Brain microvascular endothelial cell (primary cell): ENCODE measurements at places on chromosomes 7 and 10.

DNA sequence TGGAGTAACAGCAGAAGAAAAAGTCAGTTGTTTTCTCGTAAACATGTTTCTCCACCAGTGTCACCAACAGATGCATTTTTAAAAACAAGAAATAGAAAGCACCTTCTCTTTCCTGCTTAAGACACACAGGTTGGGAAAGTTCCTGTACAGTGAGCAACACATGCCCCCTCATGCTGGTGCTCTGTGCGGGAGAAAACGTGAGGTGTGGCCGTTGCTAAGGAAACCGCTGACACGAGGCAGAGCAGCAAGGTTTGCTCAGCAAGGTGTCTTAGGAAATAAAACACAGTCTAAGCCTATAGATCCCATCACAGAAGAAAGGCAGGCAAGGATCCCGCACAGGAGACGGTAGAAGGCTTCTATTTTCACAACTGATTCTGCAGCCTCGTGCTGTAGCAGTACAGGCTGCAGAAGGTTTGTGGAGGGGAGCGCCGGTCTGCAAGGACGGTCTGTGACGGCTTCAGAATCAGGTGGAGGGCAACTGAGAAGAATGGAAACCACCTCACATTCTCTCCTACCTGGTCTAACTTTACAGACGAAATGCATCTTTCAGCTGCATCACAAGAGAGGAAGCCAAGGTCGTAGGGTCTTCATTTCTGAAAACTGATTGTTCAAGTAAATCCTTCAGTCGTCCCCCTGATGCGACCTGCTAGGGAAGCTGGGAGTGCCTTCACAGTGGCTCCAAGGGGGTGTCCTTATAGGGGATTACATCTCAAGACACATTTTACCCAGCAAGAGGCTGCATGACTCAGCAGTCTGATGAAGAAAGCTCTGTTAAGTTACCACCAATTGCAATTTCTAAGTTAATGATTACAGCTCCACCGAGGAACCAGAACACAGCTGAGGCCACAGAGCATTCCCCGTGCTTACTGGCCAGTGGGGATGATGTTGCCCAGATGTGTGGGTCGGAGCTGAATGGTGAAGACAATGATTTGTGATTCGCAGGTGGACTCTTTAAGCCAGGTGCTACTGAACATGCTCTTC, 150.7 kb upstream of the KLF14 start:
- no peak for DNase-seq

GRCh38 chr10:13165177-13165576, 3.8 kb downstream of the MCM10 start:
- DNase-seq: no peak

GRCh38 chr10:78176320-78177317, 143.0 kb downstream of the RPS24 start:
- no peak for DNase-seq

DNA sequence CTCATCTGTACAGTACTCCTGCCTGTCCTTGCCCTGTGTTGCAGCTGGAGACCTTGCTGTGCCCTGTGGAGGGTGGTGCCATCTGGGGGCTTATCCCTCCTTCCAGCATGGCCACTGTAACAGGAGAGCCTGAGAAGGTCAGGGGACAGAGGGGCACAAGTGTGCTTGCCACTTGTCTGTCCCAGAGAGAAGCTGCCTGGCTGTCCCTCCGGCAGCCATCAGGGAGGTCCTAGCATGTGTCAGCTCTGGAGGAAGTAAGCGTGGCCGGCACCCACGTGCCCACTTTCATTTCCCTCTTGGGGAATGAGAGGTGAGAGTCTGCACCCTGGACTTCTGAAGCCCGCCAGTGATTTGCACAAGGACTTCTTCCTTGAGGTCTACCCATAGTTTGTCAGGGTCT, 97.0 kb upstream of the PPIF start:
- no peak for DNase-seq

DNA sequence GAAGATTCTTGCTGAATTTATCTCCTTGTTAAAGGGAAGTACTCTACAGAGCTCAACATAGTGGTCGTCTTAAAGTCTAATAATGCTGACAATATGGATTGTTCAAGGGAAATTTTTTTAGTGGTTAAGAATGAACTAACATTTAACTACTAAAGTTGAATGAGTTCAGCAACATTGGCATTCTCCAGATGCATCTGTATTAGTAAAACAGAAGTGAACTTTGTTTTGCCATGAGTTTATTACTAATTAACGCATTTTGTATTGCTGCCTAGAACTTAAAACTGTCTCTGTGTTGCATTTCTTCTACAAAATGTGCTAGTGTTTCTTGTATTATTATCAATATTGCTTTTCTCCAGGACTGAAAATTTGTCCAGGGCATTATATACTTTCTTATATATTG, 67.5 kb downstream of the C1GALT1 start:
- DNase-seq: no peak

GRCh38 chr10:81820418-81820817, 54.6 kb upstream of the NRG3 start:
- DNase-seq: no peak

DNA sequence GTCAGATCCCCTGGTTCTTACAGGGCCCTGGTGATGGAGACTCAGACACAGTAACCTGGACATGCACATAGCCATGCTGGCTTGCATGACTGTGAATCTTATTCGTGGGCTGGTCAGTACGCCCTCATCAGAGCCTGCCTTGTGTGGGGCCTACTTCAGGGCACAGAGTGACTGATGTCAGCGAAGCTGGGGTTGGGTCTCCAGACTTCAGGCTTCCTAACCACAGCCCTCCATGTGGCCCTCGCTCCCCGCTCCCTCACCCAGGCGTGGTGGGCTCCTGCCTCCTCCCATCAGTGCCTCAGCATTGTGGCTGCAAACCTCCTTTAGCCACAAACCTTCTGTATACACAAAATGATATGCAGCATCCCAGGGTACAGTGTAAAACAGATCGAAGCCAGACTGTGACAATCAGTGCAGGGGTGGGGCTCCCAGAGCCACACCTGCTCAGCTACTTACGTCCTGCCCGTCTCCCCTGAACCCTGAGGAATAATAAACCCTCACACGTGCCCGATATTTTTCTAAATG, 7.1 kb upstream of the C10orf105 start:
- DNase-seq: no peak

- DNase-seq: no peak
Measured at GRCh38 chr7:85521108-85521694, 334.3 kb upstream of the SEMA3D start.

DNA sequence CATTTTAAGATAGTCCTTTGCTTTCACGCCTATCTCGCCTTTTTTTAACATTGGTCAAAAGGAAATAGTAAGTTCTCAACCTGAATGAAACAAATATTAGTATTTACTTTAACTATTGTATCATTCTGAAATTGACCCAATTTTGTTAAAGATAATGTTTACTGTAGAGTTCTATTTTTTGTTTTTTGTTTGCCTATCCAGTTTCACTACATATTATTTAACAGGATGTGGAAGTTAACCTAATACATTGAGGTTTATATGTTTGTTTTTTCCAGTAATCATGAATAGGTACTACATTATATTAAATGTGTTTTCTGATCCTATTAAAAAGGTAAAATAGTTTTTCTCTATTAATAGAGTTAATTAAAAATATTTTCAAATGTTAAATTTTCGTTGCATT, 26.5 kb downstream of the ACSM6 start:
- no peak for DNase-seq

GRCh38 chr7:24325708-24326107, 41.7 kb downstream of the NPY start:
- DNase-seq: no peak

DNA sequence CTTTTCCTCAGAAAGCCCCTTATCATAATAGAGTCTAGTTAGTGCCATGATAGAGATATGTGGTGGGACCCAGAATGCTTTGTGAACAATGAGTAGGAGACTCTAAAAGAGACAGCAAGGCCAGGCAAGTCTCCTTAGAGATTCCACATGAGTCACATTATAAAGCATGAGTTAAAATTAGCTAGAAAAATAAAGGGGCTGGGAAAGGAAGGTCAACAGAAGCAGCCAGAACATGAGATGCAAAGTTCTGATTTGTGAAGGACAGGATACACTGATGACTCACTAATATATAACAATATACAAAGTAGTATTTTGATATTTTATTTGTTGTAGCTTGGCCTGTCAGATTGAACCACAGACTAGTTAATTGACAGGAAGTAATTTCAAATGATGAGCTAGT, 25.3 kb upstream of the SNX13 start:
- peak; percentile 84 for DNase-seq

DNA sequence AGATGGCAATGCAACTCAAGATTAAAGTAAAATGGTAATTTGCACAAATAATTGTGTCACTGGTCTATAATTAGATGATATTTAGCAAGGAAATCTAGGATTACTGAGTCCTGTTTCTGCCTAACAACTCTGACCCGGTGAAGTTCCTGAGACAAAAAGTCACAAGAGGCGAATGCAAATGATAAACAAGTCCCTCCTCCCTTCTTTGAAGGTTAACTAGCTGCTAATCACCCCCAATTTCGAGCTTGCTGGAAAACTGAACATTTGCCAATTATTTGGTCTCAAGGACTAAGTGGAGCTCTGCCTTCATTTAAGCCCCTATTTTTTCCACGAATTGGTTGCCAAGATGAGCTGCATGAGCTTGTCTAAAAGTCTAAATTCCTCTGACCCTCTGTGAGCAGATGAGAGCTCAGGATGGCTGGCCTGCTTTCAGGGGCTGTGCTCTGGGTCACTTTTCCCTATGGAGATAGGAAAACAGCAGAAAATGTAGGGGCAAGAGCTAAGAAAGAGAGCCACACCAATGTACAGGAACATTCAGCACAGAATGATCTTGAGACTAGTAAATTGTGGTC, 127.3 kb downstream of the MBL2 start:
- DNase-seq: no peak
